NCI-H226 (cell line): ENCODE measurements at places on chromosomes 6 and 20.
A peak's percentile ranks its signal among the peaks of the same experiment; 100 is the strongest.

GRCh38 chr20:2301164-2301622 lies 5.4 kb downstream of the TGM3 start:
- no peak for DNase-seq

DNA sequence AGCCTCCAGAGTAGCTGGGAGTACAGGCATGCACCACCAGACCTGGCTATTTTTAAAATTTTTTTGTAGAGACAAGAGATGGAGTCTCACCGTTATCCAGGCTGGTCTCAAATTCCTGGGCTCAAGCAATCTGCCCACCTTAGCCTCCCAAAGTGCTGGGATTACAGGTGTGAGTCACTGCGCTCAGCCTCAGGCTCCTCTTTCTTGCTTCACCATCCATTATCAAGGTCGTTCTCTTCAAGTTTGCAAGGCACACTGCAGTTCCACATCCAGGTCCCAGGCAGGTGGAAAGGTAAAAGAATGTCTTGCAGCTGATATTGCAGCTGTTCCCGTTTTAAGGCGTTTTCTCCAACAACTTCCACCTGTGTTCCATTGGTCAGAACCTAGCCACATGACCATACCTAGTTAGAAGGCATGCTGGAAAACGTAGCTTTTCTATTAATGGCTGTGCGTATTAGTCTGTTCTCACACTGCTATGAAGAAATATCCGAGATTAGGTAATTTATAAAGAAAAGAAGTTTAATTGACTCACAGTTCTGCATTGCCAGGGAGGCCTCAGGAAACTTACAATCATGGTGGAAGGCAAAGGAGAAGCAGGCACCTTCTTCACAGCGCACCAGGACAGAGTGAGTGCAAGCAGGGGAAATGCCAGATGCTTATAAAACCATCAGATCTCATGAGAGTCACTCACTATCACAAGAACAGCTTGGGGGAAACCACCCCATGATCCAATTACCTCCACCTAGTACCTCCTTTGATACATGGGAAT lies 51.7 kb downstream of the PCNA start:
- DNase-seq = no peak

DNA sequence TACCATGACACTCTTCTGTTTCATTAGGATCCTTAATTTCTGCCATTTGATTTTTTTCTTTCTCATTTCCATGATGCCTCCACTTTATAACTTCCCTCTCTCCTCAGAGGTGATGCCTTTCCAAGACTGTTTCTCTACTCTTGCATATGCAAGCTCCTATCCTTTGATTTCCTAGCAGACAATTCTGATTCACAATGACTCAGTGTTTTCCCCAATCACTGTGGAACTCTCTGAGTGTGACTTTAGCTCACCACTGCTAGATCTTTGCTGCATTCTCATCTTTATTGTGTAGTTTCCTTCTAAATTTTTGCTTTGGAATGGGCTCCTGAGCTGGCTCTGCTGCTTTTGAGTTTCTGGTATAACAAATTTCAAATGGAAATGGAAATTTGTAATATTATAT lies 184.9 kb downstream of the TINAG start:
- peak; percentile 63 for DNase-seq

GRCh38 chr20:47676219-47676721 lies 109.0 kb downstream of the SULF2 start:
- DNase-seq = no peak
